AG09319 (cell line): ENCODE measurements at places on chromosomes 16 and 17.

- DNase-seq, result no peak
These were observed 29.0 kb upstream of the ATP2C2 start for GRCh38 chr16:84339311-84339710.

GRCh38 chr17:73628642-73629552 is 15.3 kb downstream of the SDK2 start:
- DNase-seq, result no peak

- DNase-seq, result no peak
These were observed 77.4 kb downstream of the LMF1 start for GRCh38 chr16:893360-893759.

DNA sequence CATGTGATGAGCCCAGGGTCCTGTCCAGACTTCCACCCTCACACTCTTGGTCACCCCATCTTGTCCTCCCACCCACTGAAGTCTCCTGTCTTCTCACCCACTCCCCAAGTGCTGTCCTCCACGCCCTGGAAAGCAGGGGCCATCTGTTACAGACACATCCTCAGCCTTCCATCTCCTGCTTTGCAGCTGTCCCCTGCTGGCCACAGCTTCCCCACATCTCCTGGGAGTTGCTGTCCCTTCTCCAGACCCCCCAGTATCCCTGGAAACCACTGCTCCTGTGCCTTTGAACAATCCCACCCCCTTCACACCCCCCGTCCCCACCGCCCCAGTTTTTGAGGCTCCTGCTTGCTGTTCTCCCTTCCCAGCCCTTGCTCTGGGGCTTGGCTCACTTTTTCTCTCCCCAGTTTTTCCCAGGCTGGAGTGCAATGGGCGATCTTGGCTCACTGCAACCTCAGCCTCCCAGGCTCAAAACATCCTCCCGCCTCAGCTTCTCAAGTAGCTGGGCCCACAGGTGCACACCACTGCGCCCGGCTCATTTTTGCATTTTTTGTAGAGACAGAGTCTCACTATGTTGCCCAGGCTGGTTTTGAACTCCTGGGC is 30.4 kb upstream of the ZFP90 start:
- no peak for DNase-seq

- DNase-seq, result no peak
These were observed 17.9 kb upstream of the CD300E start for GRCh38 chr17:74641224-74641957.

- DNase-seq, result no peak
These were observed 282.0 kb downstream of the SEC14L1 start for GRCh38 chr17:77422748-77423113.

- DNase-seq, result no peak
These were observed 18.5 kb upstream of the ALDH3A2 start for GRCh38 chr17:19630035-19630434.

- no peak for DNase-seq
These were observed 48.1 kb downstream of the RMI2 start for GRCh38 chr16:11393366-11393765.

DNA sequence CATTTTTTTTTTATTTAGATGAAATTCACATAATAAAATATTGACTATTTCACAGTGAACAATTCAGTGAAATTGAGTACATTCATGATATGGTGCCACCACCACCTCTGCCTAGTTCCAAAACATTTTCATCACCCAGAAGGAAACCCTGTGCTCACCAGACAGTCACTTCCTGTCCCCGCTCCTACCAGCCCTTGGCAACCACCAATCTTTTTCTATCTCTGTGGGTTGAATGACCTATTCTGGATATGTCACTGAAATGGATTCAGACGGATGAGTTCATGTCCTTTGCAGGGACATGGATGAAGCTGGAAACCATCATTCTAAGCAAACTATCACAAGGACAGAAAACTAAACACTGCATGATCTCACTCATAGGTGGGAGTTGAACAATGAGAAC is 40.5 kb downstream of the ATP2C2 start:
- DNase-seq, result no peak
